ENCODE measurements at places on chromosomes 6 and 20. TPM values are rescaled to one million over a fixed set of nuclear protein-coding genes. Genes with fewer than 3 reads are reported as not detected.

- no peak for DNase-seq
Observed at GRCh38 chr6:111718990-111719389, 113.3 kb upstream of the TRAF3IP2 start.

DNA sequence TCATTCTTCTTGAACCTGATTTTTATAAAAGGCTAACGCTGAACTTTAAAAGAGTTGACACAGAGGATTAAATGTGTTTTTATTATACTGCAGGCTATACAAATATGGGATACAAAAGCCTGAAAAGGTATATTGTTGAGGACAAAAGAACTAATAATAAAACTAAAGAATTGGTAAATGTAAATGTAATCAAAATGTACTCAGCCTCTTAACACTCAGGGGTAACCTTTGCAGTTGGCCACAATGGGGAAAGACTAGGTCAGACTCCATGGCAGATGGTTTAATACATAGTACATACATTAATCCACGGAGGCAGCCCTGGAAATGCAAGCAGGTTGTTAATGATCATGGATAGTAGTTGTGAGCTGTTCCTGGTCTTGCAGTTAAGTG, 57.5 kb downstream of the SOBP start:
- no peak for DNase-seq

Gene TAF8
- 16.3 TPM for total RNA-seq

GRCh38 chr6:7811441-7811840, 85.5 kb downstream of the BMP6 start:
- no peak for DNase-seq

Gene TRDN
- not detected for total RNA-seq

DNA sequence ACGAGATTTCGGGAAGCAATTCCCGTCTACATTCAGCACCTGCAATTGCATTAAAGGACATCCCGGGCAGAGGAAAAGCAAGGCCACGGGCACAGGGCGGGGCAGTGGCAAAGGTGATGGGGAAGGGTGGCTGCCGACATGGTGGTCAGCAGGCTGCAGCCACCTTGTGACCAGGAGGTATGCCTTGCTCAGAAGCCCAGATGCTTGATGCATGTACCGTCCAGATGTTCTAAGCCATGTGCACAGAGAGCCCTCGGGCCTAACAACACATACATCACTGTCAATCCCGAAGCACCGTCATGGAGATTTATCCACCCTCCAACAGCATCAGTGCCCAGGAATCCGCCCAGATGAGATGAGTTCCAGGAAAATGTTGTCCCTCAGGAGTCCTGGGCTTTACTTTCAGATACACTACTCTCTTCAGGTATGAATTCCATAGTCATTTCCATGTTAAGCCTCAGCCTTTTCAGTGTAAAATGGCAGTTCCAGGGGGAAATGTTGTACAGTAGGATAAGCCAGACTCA, 77.8 kb upstream of the FRMD1 start:
- DNase-seq: no peak

GRCh38 chr6:134293659-134294161, 24.2 kb downstream of the SGK1 start:
- no peak for DNase-seq

Gene GHRH
- total RNA-seq: not detected

GRCh38 chr6:33925936-33926335, 122.1 kb upstream of the MLN start:
- DNase-seq: no peak

Gene WFDC5
- not detected for total RNA-seq

Gene E2F1
- 1.4 TPM for total RNA-seq
